ENCODE measurements at places on chromosomes 1 and 21. TPM values are rescaled to one million over a fixed set of nuclear protein-coding genes. Genes with fewer than 3 reads are reported as not detected.

DSCAM gene
- not detected for total RNA-seq

LCE1A gene
- not detected for total RNA-seq

RHOC gene
- 572 TPM for total RNA-seq

ZNF593OS gene
- total RNA-seq = not detected

PODN gene
- 10.2 TPM for total RNA-seq

DYRK3 gene
- total RNA-seq = 41.4 TPM

GBP2 gene
- 39.8 TPM for total RNA-seq

GOLT1A gene
- not detected for total RNA-seq

RXFP4 gene
- total RNA-seq = not detected

KCNC4 gene
- 1.3 TPM for total RNA-seq

S100A7 gene
- total RNA-seq = not detected

PUM1 gene
- total RNA-seq = 78.2 TPM

CADM3 gene
- not detected for total RNA-seq

FNBP1L gene
- total RNA-seq = 6.8 TPM

KRTAP19-1 gene
- not detected for total RNA-seq

CYP4A11 gene
- not detected for total RNA-seq

CASQ2 gene
- not detected for total RNA-seq

LHX8 gene
- not detected for total RNA-seq

REG4 gene
- not detected for total RNA-seq

KPNA6 gene
- 49.9 TPM for total RNA-seq

MPZL1 gene
- total RNA-seq = 190 TPM

FYB2 gene
- not detected for total RNA-seq

HSD3B2 gene
- not detected for total RNA-seq

NUF2 gene
- total RNA-seq = 0.22 TPM

ANGPTL7 gene
- total RNA-seq = 0.88 TPM
